Effector memory CD8-positive, alpha-beta T cell (primary cell): ENCODE measurements at places on chromosomes 7 and 10.

- H3K4me3 ChIP-seq = no peak overlapping the region
- DNase-seq = no peak
- no peaks in the 10 kb centered on the region for H3K36me3 ChIP-seq
- no peak overlapping the region for H3K27ac ChIP-seq
- H3K27me3 ChIP-seq = no peaks in the 10 kb centered on the region
- peaks cover 9% of the 10 kb centered on the region for H3K4me1 ChIP-seq
Observed at GRCh38 chr7:142773937-142774744, 3.4 kb downstream of the PRSS2 start.

DNA sequence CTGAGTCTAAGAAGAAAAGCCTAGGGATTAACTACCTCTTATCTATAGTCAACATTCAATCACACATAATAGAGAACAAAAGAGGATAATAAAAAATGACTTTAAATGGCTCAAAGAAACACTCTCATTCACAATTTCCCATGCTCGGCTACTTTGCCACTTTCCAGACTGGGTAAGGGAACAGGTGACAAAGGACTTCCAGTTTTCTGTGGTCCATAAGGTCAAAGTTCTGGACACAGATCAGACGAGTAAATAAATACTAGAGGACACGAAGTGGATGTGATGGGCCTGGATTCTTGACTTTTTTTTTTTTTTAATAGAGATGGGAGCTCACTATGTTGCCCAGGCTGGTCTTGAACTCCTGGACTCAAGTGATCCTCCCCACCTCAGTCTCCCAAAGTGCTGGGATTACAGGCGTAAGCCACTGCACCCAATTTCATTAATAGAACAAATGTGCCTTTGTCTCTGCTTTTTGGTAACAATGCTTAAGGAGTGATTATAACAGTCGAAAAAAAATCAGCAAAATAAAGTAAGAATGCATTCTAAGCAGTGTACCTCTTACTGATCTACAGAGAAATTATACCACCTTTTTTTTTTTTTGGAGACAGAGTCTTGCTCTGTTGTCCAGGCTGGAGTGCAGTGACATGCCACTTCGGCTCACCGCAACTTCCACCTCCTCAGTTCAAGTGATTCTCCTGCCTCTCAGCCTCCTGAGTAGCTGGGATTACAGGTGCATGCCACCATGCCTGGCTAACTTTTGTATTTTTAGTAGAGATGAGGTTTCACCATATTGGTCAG, 70.6 kb downstream of the WAPL start:
- DNase-seq = no peak
- peaks cover 69% of the 10 kb centered on the region for H3K36me3 ChIP-seq
- peak overlapping the region; percentile 85 for H3K27ac ChIP-seq
- H3K27me3 ChIP-seq = no peaks in the 10 kb centered on the region

GRCh38 chr7:157855452-157856213, 518.8 kb downstream of the DNAJB6 start:
- DNase-seq = no peak
- no peak overlapping the region for H3K4me3 ChIP-seq
- H3K4me1 ChIP-seq = peaks cover 8% of the 10 kb centered on the region
- H3K27me3 ChIP-seq = peaks cover 8% of the 10 kb centered on the region

GRCh38 chr10:123862421-123863182, 29.0 kb downstream of the CPXM2 start:
- DNase-seq = no peak
- H3K36me3 ChIP-seq = no peaks in the 10 kb centered on the region
- no peaks in the 10 kb centered on the region for H3K4me1 ChIP-seq
- no peak overlapping the region for H3K4me3 ChIP-seq
- H3K27ac ChIP-seq = no peak overlapping the region
- H3K27me3 ChIP-seq = peaks cover 26% of the 10 kb centered on the region

DNA sequence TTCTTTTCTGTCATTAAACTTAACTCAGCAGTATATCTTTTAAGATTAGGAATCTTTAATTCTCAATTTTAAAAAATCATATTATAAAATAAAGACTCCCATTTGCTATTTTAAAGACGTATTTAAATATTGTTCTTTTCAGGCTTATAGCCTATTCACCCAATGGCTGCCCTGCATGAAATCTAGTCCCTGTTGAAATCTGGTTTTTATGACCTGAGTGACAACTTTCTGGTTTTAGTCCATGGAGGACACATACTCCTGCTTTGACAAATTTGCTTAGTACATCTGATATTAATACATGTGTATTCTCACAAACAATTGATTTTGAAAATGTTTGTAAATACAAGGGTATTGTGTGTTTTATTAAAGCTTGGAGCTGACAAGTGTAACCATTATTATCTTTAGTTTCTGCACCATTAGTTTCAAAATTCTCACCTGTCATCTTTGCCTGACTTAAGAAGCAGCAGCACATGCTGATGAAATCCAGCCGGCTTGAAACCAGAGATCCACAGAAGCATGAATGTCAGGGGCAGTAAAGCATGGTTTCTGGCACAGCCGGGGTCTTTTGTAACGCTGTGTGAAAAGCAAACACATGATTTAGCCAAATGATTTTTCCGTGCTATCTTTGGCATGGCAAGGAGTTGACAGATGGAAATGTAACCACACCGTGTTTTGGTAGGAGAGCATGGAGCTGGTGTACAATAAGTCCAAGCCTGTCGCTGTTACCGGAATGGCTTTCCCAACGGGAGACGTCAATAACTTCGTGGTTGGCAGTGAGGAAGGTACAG, 262.8 kb downstream of the DYNC1I1 start:
- H3K4me3 ChIP-seq = no peak overlapping the region
- no peaks in the 10 kb centered on the region for H3K36me3 ChIP-seq
- DNase-seq = no peak
- no peak overlapping the region for H3K27ac ChIP-seq
- no peaks in the 10 kb centered on the region for H3K4me1 ChIP-seq

DNA sequence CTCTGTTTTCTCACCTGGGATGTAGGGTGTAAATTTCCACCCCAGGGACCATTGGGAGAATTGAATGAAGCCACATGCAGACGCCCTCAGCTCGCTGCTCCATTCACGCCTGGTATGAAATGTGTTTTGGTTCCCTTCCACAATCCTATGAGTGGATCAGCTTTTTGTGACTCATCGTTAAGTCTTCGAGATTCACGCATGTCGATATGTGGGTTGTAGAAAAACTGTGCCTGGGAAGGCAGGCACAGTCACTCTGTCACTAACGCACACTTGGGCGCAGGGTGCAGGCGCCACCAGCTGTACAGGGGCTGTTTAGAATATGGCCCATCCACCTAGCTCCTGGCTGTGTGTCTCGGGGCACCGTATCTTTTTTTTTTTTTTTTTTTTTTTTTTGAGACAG, 64.2 kb upstream of the SH2B2 start:
- H3K4me1 ChIP-seq = peaks cover 4% of the 10 kb centered on the region
- DNase-seq = no peak
- H3K4me3 ChIP-seq = no peak overlapping the region
- H3K27ac ChIP-seq = no peak overlapping the region
- H3K36me3 ChIP-seq = peaks cover 9% of the 10 kb centered on the region
- no peaks in the 10 kb centered on the region for H3K27me3 ChIP-seq

GRCh38 chr7:116912269-116912909, 40.9 kb upstream of the ST7 start:
- no peaks in the 10 kb centered on the region for H3K4me1 ChIP-seq
- no peak overlapping the region for H3K27ac ChIP-seq
- peaks cover 82% of the 10 kb centered on the region for H3K36me3 ChIP-seq
- no peak for DNase-seq
- H3K27me3 ChIP-seq = no peaks in the 10 kb centered on the region
